ENCODE measurements at places on chromosomes 1 and 21.

- no peak for DNase-seq
These were observed 17.6 kb upstream of the MCL1 start for GRCh38 chr1:150596976-150597375.

DNA sequence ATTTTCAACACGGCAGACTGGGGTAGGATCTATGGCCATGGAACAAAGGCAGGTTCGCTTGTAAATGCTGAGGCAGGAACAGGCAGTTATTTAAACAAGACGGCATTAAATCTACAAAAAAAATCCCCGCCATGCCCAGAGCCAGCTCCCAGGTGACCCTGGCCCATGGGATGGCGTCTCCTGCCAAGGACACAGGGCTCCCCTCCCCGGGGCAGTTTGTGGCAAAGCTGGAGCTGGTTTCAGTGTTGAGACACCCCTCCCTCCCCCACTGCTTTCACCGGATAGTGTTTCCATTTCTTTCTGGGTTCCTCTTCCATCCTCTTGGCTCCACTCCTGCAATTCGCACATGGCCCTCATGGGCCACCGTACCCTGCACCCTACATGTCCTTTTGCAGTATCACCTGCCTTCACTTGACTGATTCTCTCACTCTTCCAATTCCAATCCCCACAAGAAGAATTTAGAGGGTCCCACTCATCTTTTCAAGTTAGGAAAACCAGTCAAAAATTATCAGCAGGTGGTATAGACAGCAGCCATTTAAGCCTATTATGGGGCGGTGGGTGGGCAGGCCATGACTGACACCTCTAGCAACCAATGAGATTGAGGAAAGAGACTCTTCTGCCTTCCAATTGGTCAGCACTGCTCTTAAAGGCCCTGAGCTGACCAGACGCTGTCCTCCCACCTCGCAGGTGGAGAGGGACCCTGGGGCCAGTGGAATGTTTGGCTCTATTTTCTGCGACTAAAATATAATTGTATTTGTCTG, 52.0 kb downstream of the OLIG1 start:
- no peak for DNase-seq

DNA sequence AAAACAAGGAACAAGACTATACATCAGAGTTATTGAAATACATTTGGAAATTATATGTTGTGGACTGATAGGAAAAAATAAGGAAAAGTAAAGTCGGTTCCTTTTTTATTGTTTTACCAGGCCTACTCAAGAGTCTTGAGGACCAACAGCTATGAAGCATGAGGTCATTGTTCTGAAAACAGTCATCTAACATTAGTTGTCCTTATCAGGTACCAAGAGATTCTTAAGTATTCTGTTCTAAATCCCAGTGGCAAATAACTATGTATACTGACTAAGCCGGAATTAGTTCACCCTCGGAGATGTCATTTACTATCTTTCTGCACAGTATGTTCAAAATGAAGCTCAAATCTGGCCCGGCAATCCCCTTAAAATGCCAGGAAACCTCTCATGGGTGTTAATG, 585 bp downstream of the ADGRL4 start:
- no peak for DNase-seq

GRCh38 chr21:35703704-35704103, 356.6 kb downstream of the SETD4 start:
- DNase-seq, result no peak

- no peak for DNase-seq
These were observed 1054.1 kb downstream of the TTLL7 start for GRCh38 chr1:82944822-82945221.

GRCh38 chr1:218166268-218166945, 118.7 kb upstream of the RRP15 start:
- DNase-seq, result no peak

GRCh38 chr1:218492874-218493273, 147.7 kb downstream of the TGFB2 start:
- no peak for DNase-seq

GRCh38 chr1:6580593-6581409, 1.0 kb downstream of the ZBTB48 start:
- no peak for DNase-seq

All from epithelial cell of proximal tubule (primary cell).